Osteocyte (in vitro differentiated cells): ENCODE measurements at places on chromosomes 1 and 21. TPM values are rescaled to one million over a fixed set of nuclear protein-coding genes. Genes with fewer than 3 reads are reported as not detected.
A peak's percentile ranks its signal among the peaks of the same experiment; 100 is the strongest.

The IL22RA1 gene
- not detected in 2 replicates for total RNA-seq

The MEX3A gene
- 19.8 and 20.7 TPM in 2 replicates for total RNA-seq

The C1orf35 gene
- total RNA-seq, result 13.0 and 13.6 TPM in 2 replicates

The ZNF683 gene
- total RNA-seq, result not detected in 2 replicates

The FAM43B gene
- 0.37 and 0.43 TPM in 2 replicates for total RNA-seq

The GNB1 gene
- 394 and 407 TPM in 2 replicates for total RNA-seq

The RAB25 gene
- total RNA-seq, result not detected in 2 replicates

The SPOCD1 gene
- 0.44 and 0.67 TPM in 2 replicates for total RNA-seq

DNA sequence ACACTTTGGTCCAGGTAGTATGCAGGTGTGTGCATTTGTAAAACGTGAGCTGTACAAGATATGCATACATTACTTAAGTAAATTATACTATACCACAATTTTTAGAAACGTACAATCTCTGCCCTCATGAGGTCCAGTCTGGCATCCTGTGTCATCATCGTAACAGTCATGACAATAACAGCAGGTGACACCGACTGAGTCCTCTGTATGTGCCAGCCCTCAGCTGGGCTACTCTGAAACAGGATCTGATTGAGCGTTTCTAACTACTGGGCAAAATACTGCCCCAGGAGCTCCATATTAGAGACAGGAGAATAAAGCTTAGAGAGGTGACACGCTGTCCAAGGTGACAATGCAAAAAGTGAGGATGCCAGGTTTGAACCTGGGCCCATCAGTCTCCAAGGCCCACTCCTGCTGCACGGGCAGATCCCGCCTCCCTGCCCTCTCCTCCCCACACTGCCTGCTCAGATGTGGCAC, 47.2 kb upstream of the ECE1 start:
- H3K4me1 ChIP-seq, result peaks cover 91% of the 10 kb centered on the region
- H3K36me3 ChIP-seq, result no peaks in the 10 kb centered on the region
- DNase-seq, result no peak
- no peaks in the 10 kb centered on the region for H3K27me3 ChIP-seq
- H3K4me3 ChIP-seq, result no peak overlapping the region
- H3K27ac ChIP-seq, result peak overlapping the region; percentile 97

GRCh38 chr1:169460191-169460833, 25.4 kb downstream of the SLC19A2 start:
- H3K4me3 ChIP-seq, result no peak overlapping the region
- H3K36me3 ChIP-seq, result no peaks in the 10 kb centered on the region
- peaks cover 2% of the 10 kb centered on the region for H3K4me1 ChIP-seq
- H3K27me3 ChIP-seq, result peaks cover 15% of the 10 kb centered on the region

DNA sequence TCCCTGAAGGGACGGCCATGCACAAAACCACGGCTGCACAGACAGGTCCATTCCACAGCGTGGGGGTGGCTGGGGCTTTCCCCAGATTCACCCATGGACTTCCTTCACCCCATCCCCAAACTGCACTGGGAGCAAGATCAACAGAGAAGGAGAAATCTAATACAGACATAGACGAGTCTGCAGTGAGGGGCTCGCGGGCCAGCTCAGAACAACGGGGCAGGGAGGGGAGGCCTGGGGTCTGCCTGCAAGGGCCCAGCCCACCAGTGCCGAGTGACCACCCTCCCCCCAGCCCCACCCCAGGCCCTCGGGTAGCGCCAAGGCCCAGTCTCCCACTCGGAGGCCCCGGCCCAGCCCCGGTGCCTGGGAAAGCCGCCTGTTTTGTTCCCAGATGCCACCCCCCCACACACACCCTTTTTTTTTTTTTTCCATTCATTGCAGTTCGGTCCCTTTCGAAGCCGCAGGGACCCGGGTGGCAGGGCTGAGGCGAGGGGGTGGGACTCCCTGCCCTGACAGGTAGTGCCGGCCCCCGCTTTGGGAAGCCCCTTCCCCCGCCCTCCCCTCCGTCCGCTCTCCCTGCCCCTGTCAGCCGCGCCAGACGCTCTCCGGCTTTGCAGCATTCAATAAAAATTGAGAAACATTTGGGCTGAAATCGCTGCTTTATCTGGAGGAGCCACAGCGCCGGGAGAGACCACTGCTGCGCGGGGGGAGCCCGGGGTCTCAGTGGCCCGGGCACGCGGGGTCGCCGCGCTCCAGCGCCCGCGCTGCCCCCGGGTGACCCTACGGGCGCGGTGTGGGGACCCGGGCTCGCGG, 543 bp upstream of the EPHB2 start:
- H3K27ac ChIP-seq, result no peak overlapping the region
- no peaks in the 10 kb centered on the region for H3K27me3 ChIP-seq
- peak overlapping the region; percentile 64 for H3K4me3 ChIP-seq
- no peak for DNase-seq
- peaks cover 21% of the 10 kb centered on the region for H3K4me1 ChIP-seq
- H3K36me3 ChIP-seq, result no peaks in the 10 kb centered on the region

- H3K4me1 ChIP-seq, result peaks cover 19% of the 10 kb centered on the region
- no peak overlapping the region for H3K27ac ChIP-seq
- no peak for DNase-seq
Observed at GRCh38 chr1:8189931-8190483, 127.9 kb upstream of the SLC45A1 start.

GRCh38 chr1:94036730-94037129, 84.2 kb downstream of the ABCA4 start:
- H3K27ac ChIP-seq, result peak overlapping the region; percentile 96
- H3K4me3 ChIP-seq, result peak overlapping the region; percentile 14

DNA sequence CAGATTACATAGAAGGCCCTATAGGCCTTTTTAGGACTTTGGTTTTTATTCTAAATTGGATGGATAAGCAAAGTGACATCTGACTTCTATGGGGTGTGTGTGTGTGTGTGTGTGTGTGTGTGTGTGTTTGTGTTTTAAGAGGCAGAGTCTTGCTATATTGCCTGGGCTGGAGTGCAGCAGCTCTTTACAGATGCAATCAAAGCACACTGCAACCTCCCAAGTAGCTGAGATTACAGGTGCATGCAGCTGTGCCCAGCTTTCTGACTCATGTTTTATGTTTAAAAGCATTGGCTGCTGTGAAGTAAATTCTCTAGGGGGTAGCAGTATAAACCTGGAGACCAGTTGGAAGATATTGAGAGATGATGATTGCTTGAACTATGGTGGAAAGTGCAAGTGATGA, 12.4 kb upstream of the EVI5 start:
- peaks cover 12% of the 10 kb centered on the region for H3K4me1 ChIP-seq
- no peak overlapping the region for H3K4me3 ChIP-seq
- H3K27me3 ChIP-seq, result no peaks in the 10 kb centered on the region

DNA sequence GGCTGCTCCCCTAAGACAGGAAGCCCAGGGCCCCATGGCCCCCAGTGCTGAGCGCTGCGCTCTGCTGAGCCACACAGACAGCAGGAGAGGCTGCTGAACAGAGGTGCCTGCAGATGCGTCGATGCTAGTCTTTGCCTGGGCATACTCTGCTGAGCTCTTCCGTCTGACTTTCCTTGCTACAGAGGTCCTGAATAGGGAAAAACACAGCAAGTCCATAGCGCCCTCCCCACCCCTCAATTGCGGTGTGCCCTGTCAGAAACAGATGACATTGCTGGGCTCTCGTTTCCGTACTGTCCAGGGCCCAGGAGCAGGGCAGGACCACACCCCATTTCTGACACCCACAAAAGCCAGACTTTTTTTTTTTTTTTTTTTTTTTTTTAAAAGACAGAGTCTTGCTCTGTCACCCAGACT, 252.5 kb downstream of the SDCCAG8 start:
- H3K36me3 ChIP-seq, result peaks cover 47% of the 10 kb centered on the region
- H3K27ac ChIP-seq, result no peak overlapping the region
- H3K27me3 ChIP-seq, result no peaks in the 10 kb centered on the region
- H3K4me1 ChIP-seq, result peaks cover 4% of the 10 kb centered on the region

- H3K4me3 ChIP-seq, result no peak overlapping the region
- H3K27me3 ChIP-seq, result no peaks in the 10 kb centered on the region
- H3K27ac ChIP-seq, result no peak overlapping the region
- H3K36me3 ChIP-seq, result peaks cover 64% of the 10 kb centered on the region
Observed at GRCh38 chr1:90012300-90012699, 17.4 kb downstream of the ZNF326 start.

GRCh38 chr1:54980046-54980527, 341 bp upstream of the TMEM61 start:
- peaks cover 9% of the 10 kb centered on the region for H3K4me1 ChIP-seq
- no peak overlapping the region for H3K4me3 ChIP-seq
- no peaks in the 10 kb centered on the region for H3K36me3 ChIP-seq

DNA sequence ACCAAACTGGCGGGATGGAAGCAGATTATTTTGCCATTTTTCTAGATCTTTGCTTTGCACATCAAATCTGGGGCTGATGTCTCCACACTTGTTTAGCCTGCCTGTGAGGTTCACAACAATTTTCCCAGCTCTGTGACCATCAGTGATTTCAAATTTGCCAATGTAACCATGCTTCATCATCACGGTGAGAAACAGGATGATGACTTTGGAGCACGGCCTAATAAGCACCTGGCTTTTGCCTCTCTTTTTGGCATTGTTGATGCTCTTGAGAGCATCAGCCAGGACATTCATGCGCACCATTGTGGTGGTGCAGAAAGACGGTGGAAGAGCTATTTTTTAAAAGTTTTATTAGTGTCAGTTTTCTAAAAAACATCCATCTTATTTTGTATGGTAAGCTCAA, 50.1 kb downstream of the IARS2 start:
- H3K27me3 ChIP-seq, result no peaks in the 10 kb centered on the region
- H3K4me3 ChIP-seq, result no peak overlapping the region
- H3K36me3 ChIP-seq, result peaks cover 52% of the 10 kb centered on the region
- peaks cover 2% of the 10 kb centered on the region for H3K4me1 ChIP-seq

- no peak overlapping the region for H3K4me3 ChIP-seq
- no peak for DNase-seq
- H3K27me3 ChIP-seq, result no peaks in the 10 kb centered on the region
- no peak overlapping the region for H3K27ac ChIP-seq
- no peaks in the 10 kb centered on the region for H3K36me3 ChIP-seq
Observed at GRCh38 chr1:204102029-204102611, 29.2 kb downstream of the SOX13 start.

GRCh38 chr1:245587435-245588115, 432.8 kb downstream of the KIF26B start:
- peaks cover 20% of the 10 kb centered on the region for H3K4me1 ChIP-seq
- H3K27ac ChIP-seq, result no peak overlapping the region
- no peak for DNase-seq
- H3K36me3 ChIP-seq, result no peaks in the 10 kb centered on the region
- no peak overlapping the region for H3K4me3 ChIP-seq
- peaks cover 11% of the 10 kb centered on the region for H3K27me3 ChIP-seq

DNA sequence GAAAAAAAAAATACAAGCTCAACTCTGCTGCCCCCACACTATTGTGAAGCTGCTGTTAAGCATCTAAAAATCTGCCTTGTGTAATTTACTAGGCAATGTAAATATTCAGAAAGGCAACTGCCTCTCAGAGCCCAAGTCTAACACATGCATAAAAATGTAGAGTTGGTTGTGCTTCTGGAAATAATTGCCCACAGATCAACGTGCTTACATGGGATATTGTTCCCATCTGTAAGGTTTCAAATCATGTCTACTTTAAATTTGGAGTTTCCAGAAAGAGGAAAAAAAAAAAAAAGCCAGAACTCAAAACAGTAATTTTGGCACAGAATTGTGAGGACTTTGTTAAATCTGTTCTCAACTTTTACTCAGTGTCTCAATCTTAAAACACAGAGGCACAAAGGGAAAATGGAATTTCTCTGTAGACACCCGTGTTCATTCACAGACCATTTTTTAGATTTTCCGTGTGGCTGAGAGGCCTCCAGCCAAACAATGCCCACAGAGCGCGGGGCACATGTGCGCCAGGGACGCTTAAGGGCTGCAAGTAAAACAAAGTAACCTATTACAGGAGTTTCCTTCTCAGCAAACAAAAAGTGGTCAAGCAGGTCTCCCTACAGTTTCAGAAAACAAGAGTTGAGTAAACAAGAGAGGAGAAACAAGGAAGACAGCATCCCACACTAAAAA, 115.5 kb downstream of the RERE start:
- peak overlapping the region; percentile 89 for H3K27ac ChIP-seq
- H3K4me1 ChIP-seq, result peaks cover 57% of the 10 kb centered on the region
- DNase-seq, result no peak
- H3K4me3 ChIP-seq, result peak overlapping the region; percentile 79
- H3K27me3 ChIP-seq, result no peaks in the 10 kb centered on the region

DNA sequence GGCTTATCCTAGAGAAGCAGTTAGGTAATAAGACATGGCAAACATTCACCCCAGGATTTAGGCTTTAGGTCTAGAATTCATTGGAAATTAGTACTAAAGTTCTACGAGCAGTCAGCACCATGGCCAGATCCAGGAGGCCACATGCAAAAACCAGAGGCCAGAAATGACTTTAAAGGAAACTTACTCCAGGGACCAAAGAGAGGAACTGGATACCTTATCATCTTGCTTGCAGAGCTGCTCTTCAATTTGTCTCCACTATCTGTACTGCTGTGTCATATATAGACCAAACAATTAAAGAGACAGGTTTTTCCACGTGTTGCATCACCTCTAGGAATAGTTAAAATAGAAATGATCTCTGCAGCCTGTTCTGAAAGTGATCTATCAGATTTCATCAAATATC, 127.8 kb downstream of the LMX1A start:
- DNase-seq, result no peak
- H3K4me3 ChIP-seq, result no peak overlapping the region
- H3K36me3 ChIP-seq, result no peaks in the 10 kb centered on the region

DNA sequence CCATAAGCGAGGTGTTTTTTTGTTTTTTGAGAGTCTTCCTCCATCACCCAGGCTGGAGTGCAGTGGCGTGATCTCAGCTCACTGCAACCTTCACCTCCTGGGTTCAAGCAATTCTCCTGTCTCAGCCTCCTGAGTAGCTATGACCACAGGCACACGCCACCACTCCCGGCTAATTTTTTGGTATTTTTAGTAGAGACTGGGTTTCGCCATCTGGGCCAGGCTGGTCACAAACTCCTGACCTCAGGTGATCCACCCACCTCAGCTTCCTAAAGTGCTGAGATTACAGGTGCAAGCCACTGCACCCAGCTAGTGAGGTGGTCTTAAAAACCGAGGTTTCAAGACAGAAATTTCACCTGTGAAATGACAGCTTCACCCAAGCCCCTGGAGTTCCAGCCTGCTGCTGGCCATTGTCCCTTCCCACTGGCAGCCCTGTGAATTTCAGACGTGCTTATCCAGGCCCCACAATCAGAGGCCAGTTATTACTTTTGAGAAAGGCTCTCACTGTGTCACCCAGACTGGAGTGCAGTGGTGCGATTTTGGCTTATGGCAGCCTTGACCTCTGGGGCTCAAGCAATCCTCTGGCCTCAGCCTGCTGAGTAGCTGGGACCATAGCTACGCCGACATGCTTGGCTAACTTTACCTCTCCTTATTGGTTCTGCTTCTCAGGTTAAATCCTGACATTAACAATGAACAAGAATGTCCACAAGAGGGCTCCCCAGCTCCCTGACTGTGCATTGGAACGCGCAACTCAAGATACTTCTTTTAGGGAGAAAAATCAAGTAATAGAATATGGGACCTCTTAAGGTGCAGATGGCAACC, 19.4 kb downstream of the ENO1 start:
- no peaks in the 10 kb centered on the region for H3K27me3 ChIP-seq
- no peak overlapping the region for H3K4me3 ChIP-seq
- peaks cover 30% of the 10 kb centered on the region for H3K4me1 ChIP-seq
- DNase-seq, result no peak
- peak overlapping the region; percentile 50 for H3K27ac ChIP-seq
